Fibroblast of skin of scalp (primary cell): ENCODE measurements at places on chromosomes 1 and 21.
A peak's percentile ranks its signal among the peaks of the same experiment; 100 is the strongest.

DNA sequence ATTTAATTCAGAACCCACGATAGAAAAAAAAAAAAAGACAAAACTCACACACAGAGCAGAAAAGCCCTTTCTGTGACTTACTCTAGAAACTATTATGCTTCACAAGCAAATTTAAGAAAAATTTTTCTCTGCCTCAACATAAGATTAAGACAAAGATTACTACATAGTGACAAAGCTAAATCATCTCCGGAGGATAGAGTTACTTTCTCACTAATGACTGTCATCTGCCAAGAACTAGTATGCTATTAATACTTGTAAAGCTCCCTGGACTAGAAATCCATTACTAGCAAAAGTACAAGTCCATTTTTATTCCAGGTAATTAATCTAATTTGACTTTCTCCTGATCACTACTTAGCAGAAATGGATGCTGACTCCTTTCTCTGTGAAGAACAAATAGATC is 25.9 kb downstream of the GREM2 start:
- DNase-seq: no peak

DNA sequence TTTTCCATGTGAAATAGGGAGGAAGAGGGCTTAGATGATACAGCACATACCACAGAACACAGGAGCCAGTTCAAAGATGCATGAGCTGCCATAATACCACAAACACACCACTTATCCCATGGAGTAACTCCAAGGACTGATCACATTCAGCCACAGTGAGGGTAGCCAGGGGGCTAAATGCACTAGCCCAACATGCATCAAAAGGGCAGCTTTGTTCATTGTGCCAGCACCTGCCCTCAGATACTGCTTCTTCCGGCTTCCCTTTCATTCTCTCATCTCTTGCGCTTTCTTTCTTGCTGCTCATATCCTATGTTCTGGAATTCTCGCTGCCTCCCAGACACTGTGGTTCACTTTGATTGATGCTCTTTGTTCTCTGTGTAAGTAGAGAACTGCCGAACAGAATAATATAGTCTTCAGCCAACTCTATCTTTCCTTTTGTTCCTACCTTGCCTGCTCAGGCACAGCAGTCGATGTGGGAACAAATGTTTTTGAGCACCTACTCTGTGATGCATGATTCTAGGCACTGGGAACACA is 50.0 kb upstream of the SYT6 start:
- no peak for DNase-seq

- peak; percentile 27 for DNase-seq
Observed at GRCh38 chr1:68291688-68292384, 59.5 kb upstream of the WLS start.

DNA sequence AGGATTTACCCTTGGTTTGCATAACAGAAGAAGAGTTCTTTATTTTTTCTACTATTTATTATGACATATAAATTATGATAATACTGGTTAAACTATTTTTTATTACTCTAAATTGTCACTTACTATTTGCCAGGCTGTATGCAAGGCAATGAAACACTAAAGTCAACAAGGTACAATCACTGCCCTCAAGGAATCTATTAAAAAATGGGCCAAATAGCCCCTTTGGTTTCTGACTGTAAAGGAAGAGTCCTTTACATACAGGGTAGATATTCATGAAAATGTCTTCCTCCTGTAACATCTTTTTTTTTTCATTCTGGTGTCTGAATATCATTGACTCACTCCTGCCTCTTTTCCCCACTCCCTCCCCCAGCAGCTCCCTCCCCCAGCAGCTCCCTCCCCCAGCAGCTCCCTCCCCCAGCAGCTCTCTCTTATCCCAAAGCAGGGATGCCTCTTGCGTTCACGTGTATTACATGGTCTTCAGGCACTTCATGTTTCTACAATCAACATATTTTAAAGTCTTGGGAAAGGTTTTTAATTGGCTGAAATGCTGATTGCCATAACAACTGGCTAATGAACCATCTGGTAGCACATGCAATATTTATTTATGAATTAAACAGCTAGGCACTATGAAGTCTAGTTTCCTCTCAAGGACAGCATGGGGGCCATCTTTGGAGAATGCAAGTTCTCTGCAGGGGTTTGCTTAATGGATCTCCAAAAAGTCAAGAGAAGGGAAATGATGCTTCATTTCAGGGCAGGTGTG is 400.4 kb upstream of the PLXNA2 start:
- DNase-seq: no peak

- no peak for DNase-seq
Observed at GRCh38 chr21:16198546-16198945, 468.8 kb downstream of the USP25 start.

- DNase-seq: no peak
Observed at GRCh38 chr1:184199438-184200085, 148.0 kb downstream of the TSEN15 start.

- DNase-seq: no peak
Observed at GRCh38 chr1:30507401-30508174, 215.8 kb downstream of the MATN1 start.

DNA sequence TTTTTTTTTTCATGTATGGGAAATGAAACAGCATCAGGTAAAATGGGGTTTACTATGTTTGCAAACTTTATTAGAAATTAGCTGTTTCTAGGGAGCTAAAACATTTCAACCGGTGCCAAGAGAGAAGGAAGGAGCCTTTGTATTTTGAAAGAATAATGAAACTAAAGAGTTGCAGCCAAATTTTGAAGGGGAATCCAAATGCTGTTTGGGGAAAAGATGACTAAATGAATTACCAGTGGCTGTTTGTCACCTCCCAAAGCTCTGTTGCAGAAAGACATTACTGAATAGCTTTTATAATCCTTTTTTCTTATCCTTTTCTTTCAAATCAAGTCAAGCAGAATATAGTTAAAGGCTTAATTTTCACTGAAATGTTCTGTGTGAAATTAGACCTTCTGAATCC is 591.3 kb upstream of the ADGRL2 start:
- DNase-seq: no peak
